ENCODE measurements at places on chromosomes 3 and 15.
A peak's percentile ranks its signal among the peaks of the same experiment; 100 is the strongest.

DNA sequence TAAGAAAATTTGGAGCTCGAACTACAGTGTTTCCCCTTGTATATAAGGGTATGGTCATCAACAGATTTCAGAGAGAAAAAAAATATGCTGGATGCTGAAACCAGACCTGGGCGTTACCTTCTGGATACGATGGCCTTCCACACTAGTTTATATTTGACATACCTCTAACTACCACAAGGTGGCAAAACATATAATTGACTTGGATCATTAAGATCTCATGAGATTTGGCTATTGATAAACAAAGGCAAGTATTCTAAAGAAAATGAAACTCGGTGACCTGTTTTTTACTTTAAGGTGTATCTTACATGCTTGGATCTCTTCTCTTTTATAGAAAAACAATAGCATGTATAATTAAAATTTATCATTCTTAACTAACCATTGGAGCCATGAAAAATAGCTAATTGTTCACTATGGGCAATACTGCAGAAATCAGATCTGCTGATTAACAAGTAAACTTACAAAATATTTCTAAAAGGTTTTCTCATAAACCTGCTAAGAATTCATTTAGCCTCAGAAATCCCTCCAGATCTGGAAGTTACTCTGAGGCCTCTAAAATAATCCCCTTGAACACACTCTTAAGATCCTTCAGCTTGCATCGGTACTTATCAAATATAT lies 300.6 kb upstream of the KCNH8 start:
- DNase-seq = peak; percentile 11

- DNase-seq = no peak
These were observed 1006.6 kb downstream of the NAALADL2 start for GRCh38 chr3:175865724-175866123.

- DNase-seq = no peak
These were observed 593.6 kb downstream of the ZIC1 start for GRCh38 chr3:148002705-148003205.

DNA sequence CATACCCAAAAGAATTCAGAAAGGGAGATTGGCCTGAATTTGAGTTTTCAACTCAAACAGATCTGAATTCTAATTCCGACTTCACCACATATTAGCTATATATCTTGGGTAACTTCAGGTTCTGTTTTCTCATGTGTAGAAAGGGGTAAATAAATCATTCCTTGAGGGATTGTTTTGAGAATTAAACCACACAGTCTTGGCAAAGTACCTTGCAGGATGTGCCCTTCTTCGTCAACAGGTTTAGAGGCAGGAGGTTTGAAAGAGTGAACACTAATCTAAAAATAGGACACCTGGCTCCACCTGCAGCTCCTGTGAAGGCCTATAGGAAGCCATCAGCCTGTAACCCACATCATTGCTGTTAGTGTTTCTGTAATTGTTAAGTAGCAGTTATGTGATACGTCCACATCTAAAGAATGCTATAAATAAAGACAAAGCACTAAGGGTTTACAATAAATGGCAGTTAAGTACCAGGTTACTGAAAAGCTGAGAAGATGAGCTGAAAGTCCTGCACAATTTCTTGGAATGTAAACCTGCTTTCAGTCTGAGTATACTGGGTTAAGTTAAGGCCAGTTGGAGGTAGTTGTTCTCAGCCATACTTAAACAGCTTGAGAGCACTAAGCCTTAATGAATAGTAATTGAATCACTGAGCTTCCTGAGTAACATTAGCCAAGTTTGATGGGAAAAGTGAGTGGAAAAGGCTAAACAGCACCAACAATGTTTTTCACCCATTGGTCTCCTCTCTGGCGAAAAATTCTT lies 6.0 kb downstream of the CCDC80 start:
- DNase-seq = peak; percentile 5

GRCh38 chr3:99713440-99713839 lies 75.0 kb downstream of the COL8A1 start:
- no peak for DNase-seq

DNA sequence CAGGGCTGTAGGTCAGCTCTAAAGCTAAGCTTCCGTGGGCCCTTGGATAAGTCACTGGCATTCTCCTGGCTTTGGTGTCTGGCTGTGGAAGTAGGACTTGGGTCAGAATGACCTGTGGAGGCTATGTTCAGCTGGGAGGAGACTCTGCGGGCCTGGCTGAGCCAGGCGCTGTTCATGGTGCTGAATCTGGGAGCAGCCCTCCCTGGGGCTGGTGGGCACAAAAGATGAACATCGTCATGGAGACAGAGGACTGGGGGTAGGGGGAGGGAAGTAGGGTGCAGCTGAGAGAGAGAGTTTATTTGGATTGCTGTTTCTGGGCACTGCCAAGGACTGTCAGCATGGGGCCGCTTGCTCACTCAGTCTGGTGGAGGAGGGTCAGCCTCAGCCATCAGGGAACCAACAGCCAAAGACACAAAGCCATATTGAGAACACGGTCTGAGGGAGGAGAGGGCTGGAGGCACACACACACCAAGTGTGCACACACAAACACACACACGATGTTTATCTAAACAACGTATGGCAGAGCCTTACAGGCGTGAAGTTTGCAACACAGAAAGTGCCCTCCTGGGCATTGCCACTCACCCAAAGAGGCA lies 120.7 kb upstream of the LINGO1 start:
- no peak for DNase-seq

GRCh38 chr15:69225355-69226022 lies 65.1 kb downstream of the GLCE start:
- DNase-seq = no peak

DNA sequence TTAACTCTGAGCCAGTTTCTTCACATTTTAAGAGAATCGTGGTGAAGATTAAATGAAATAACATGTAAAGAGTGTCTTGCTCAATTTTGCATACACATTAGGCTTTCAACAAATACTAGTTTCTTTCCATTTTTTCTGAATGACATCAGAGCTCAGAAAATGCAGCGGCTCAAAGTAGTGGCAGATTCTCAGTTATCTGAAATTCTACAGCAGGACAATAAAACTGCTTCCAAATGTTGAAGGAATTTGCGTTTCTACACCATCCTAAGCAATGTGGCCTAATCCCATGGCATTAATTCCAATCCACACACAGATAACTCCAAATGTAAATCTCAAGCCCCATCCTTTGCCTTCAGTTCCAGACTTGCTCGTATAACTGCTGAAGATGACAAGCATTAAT lies 115.8 kb downstream of the PLCH1 start:
- DNase-seq = no peak

DNA sequence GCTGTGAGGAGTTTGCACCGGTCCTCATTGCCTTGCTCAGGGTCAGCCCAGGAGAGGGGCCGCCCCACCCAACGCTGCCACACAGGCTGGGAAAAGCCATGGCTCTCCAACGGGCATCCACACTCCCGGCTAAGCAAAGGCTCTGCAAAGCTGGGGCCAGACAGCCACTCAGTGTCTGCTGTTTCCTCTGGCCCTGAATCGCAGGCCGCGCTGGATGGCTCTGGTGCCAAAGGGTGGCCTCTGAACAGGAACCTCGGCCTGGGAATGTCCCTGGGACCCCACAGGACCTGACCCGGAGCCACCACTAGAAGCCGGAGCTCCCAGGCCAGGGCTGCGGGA lies 42.9 kb downstream of the RPN1 start:
- DNase-seq = no peak

DNA sequence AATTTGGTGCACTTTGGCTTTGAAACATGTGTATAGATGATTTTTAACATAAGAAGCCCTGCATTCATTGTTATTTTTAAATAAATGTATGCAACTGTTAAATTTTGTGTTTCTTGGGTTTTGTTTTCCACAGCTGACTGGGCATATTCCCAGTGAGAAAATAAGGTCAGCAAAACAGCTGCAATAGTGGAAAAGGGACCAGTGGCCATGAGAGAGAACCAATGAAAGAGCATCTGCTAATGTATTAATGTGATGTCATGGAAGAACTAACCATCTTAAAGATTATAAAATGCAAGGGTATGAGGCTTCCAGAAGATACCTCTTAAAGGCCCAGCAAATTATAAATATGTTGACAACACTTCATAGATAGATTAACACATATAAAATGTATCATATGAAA lies 31.0 kb upstream of the KBTBD12 start:
- DNase-seq = no peak
